Stimulated activated CD4-positive, alpha-beta T cell treated with anti-CD3 and anti-CD28 coated beads, Interleukin-15, amount 100 ng/mL, for 48 hours (primary cell): ENCODE measurements at places on chromosomes 12 and 14.

- no peak for DNase-seq
Observed at GRCh38 chr14:98704441-98704840, 567.6 kb downstream of the BCL11B start.

DNA sequence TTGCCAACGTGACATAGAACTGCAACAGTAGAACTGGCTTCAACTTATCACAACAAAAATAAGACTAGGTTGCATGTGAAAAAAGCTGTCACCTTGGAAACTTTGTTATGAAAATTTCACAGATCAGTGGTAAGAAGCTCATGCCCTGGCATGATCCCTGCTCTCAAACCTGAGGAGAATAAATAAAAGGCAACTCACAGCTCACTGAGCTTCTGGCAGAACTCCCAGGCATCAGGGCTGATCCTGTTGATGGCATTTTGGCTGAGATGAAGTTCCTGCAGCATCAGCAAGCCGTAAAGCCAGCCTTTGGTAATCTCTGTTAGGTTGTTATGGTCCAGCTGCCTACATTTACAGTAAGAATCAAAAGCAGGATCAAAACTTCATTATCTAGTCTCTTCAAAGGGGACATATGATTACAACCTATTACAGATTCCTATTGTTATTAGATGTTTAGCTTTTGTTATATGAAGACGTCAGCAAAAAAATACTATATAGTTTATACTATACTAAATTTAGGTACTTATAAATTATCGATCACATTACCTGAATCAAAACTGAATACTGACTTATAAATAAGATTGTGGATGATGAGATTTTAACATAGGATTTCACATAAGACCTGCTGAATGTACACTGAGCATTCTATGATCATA, 32.0 kb downstream of the LRIG3 start:
- no peak for DNase-seq

DNA sequence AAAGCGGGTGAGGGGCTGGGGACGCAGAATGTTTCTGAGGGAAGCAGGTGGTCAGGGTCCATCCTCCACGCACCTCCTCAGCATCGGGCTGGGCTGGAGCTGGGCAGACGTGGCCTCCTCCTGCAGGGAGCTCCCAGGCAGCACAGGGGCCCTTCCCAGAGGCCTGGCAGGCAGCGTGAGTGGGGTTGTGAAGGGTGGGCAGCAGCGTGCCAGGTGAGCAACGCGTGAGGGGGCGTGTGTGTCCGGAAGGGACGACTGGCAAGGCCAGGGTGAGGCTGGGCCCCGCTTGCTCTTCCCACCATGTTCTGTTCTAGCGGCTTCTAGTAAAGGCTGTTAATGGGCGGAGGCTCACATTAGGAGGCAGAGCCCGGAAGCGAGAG, 17.1 kb downstream of the ANKRD9 start:
- no peak for DNase-seq

GRCh38 chr14:105271224-105271890, 23.0 kb downstream of the BTBD6 start:
- no peak for DNase-seq

- DNase-seq = no peak
Observed at GRCh38 chr12:74563927-74564326, 26.3 kb downstream of the ATXN7L3B start.

DNA sequence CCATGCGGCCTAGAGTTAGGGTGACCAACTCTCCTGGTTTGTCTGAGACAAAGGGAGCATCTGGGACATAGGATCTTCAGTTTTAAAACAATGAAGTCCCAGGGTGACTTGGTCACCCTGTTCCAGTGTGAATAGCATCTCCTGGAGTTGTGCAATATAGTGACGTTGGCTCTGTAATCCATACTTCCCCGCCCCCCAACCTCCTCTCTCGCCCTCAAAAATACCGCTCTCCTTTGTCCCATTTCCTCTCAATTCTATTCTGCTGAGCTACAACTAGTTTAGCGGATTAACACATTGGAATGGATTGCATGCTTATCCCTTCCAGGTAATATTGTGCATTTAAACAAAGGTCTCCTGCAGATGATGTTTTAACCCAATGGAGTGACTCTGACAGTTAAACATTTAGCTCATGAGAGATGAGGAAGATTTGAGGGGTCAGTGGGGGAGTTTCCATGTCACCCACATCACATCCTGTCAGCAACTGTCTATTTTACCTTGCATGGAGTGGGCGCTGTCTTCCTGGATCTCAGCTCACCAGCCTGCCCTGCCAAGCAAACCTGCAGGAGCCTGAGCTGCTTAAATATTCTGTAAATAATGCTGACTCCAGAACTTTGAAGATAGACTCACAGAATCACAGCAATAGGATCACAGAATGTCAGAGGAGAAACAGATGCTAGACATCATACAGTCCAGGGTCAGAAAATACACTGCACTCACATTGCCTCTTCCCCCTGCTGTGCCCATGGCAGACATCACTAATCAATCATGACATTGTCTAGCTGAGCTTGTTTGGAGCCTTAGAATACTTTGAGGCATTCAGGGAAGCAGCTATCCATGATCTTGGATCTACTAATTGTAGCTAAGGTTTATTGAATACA, 43.0 kb downstream of the MAP1LC3B2 start:
- no peak for DNase-seq

DNA sequence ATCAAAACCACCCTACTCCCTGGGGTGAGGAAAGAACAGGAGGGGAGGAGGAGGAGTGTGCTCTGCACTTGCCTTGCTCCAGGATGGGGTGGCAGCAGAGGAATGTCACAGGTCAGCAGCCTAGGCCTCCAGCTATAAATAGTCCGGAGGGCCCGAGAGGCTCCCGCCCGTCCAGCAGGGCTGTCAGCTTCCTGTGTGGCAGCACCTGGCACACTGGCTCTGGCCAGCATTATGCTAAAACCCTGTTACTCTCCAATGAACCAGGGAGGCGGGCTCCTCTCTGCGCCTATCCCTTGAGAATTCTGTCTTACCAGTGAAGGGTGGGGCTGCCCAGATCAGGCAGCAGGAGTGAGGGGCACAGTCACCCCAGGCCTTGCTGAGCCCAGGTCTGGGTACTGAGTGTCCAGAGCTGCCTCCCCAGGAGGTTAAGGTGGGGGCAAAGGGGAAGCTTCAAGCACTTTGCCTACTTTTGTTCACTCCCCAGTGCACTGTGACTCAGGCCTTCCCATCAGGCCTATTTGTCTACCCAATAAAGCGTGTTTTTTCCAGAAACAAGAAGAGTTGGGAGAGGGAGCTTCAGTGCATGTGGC, 1.2 kb upstream of the COX14 start:
- no peak for DNase-seq

GRCh38 chr12:114924946-114925475, 241.0 kb upstream of the TBX3 start:
- no peak for DNase-seq
